Smooth muscle cell of the brain vasculature (primary cell): ENCODE measurements at places on chromosomes 12 and 14.

DNA sequence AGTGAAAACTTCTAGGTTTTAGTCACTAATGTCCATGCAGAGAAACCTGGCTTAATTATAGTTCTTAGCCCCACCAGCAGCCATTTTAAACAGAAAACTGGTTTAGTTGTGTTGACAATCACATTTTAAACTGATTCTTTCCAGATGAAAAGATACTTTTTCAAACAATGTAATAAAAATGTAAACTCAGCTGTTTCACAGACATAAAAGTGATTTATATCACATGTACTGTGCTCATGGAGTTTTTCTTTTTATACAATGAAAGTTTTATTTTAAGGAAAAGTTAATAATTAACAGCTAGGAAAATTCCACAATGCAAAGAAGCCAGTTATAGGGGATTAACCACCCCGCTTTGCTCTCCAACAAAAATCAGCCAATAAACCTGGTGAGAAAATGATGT is 129.7 kb downstream of the PAX9 start:
- no peak for DNase-seq

- DNase-seq = no peak
Measured at GRCh38 chr14:47744155-47744554, 68.8 kb upstream of the MDGA2 start.

DNA sequence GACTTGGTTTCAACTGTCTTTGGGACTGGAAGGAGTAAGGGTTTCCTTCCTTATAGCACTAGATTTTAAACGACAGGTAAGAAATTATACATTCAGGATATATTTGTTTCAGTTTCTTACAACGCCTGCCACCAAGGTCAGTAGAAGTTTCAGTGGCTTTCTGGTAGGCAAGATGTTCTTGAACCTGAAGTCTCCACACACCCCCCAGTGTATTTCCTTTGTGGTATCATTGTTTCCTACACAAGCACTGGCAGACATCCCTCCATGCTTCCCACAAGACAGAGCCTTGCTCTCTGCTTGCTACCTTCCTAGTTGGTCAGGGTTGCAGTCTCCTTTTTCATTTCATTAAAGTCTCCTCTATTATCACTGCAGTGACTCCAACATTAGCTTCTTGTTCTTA is 283.1 kb downstream of the FLRT2 start:
- no peak for DNase-seq

DNA sequence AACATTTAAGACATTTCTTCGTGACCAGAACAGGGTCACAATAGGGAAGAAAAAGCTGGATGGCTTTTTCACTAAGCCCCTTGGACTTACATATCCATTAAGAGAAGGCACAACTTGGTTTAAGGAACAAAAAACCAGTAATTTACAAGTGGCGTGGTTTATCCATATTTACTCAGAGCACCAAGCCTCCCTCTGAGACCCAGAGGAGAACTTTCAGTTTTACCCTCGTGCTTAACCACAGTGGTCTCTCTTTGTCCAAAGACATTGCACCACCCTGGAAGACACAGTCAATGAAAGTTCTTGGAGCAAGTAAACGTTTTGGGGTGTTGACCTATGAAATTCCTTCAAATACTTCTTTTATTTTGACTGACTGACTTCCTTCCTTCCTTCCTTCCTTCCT is 52.5 kb downstream of the SSPN start:
- DNase-seq = no peak

DNA sequence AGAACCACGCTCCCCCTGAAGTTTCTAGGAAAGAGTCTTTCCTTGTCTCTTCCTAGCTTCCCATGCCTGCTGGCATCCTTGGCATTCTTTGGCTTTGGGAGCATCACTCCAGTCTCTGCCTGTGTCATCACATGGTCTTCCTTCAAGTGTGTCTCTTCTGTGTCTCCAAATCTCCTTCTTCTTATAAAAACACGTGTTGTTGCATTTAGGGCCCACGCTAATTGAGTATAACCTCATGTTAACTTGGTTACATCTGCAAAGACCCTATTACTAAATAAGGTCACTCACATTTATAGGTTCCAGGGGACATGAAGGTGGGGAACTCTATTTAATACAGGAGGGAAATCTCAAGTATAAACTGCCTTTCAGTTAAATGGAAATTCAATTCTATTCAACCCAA is 63.0 kb downstream of the E2F7 start:
- no peak for DNase-seq

DNA sequence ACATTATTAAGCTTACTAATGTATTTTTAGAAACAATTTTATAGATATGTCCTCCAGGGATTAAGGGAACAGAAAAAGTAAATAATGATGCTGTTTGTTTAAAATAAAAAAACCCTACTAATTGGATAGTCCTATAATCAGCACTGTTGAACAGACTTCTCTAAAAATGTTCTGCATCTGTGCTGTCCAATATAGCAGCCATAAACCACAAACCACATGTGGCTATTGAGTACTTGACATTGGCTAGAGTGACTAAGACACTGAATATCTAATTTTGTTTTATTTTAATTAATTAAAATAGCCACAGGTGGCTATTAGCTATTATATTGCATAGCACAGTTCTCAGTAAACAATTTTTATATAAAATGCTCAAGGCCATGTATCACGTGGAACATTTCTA is 210.4 kb downstream of the DPY19L2 start:
- no peak for DNase-seq

DNA sequence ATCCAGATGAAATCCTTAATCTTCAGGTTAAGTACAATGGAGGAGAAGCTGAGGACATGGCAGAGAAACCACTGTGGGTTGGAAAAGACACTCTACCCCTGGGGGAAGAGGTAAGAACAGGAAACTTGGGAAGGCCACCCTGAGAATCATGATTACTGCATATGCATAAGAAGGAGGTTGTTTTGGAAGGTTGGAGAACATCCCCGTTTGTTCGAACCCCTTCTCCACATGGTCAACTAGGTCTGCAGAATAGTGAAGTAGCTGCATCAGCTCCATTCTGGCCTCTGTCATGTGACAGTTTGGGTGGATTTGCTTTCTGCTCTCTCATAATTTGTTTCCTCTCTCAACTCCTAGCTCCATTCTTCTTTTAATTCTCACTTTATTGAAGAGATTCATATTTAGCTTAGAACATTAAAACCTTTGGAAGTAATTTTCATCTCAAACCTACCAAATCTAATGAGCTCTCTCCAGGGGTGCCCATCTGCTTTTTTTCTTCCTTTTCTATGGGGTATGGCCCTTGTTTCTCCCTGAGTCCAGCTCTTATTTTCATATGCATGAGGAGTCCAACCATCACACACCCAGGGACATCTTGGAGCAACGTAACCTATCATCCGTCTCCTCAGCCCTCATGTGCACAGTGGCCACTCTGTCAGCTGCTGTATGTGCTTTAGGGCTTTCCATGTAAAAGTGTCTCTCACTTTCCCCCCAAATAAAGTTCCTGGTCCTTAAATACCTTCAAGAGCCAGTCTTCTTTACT is 820.3 kb downstream of the TMEM121 start:
- DNase-seq = no peak

DNA sequence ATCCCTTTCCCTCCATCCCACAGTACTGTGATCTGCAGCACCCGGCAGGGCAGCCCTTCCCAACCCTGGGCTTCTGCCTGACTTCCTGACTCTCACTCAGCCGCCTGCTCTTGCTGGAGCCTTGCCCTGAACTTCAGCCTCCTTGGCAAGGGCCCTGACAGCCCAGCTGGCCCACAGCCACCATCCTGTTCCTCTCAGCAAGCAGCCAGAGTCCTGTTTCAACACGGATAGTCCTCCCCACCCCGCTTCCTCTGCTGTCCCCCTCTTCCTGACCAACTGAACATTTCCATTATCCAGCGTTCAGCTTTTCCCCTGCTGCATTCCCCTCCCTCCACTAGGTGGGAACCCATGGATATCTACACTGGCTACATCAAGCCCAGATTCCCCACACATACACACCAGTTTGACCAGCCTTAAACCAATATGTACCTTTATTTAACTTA is 74.0 kb upstream of the MDM1 start:
- peak; percentile 70 for DNase-seq

DNA sequence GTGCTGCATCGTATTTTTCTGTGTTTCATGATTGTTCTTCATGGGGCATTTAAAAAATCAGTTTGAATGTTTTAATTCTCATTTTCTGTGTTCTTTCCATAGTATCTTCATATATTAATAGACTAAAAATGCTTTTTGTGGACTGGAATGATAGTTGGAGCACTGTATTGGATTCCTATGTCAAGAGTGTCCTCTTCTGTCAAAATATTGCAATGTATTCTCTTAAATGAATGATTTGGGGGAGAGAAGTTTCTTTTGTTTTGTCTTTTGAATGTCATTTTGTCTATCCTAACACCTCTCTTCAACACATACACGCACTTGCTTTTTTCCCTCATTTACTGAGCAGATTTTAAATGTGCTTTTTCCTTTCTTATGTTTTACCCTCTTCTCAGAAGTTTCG is 4.7 kb upstream of the EIF2S3B start:
- no peak for DNase-seq

GRCh38 chr12:49750027-49750995 is 9.0 kb downstream of the TMBIM6 start:
- DNase-seq = no peak

DNA sequence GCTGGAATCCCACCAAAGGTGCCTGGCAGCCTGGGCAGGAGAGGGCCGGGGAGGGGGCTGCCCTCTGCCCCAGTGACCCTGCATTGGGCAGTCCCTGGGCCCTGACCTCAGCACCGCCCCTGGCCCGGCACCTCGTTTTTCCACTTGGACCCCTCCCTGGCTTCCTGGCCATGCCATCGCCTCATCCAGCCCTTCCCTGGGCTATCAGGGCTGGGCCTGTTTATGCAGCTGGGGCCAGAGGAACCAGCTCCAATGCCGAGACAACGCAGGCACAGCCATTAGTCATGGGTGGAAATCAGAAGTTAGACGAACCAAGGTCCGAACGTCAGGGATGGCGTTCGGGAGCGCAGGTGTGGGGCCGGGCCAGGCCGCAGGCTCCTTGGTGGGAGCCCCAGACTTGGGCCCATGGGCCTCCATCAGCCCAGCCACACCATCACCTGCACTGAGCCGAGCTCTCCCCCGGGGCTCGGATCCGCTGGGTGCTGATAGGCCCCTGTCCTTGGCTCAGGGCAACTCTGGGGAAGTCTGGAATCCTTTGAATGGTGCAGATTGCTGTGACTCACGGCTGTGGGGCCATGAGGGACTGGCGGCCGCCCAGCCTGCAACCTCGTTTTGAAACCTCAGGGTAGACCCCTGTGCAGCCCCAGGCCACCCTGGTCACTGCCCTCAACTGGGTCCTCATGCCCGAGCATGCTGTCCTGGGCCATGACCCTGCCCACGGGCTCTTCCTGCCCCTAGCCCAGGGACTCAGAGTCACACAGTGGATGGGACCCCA is 169.4 kb downstream of the KIF26A start:
- no peak for DNase-seq

DNA sequence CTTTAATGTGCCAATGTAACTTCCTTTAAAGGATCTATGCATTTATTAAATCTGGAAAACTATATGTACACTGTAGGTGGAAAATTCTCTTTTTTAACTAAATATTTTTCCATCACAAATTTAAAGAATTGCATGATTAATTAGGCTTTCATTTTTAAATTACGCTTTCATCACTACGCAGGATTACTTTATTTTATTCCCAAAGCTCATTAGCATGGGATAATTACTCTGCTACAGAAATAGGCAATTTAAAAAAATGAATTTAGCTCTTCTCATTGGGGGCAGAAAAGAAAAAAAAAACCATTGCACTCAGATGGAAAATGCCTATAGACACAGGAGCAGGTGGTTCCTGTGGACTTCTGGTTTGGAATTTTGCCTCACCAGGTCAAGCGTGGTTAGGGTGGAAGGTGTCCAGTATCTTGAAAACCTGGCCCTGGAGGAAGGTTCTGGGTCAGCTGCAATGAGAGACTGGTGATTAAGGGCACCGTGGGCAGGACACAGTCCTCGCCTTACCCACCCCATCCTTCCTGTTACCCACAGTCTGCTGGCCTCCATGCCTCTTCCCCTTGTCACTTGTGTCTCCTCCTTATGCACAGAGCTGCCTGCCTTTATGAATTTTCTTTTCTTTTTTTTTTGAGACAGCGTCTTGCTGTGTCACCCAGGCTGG is 17.3 kb upstream of the RIN3 start:
- DNase-seq = no peak

DNA sequence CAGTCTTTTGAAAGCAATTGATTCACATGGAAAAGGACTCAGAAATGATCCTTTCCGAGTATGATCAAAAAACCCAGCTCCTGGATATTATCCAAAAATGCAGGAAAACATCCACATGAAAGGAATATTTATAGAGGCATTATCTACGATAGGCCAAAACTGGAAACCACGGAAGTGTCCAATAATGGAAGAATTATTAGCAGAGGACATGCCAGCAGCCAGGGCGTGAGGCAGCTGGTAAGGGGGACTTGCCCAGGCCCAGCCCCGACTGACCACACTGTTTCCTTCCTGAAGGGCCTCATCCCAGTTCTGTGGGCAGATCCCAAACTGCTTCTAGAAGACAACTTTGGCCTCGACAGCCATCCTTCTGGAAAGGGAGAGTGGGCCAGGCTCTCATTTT is 20.5 kb downstream of the ACTN1 start:
- DNase-seq = no peak

DNA sequence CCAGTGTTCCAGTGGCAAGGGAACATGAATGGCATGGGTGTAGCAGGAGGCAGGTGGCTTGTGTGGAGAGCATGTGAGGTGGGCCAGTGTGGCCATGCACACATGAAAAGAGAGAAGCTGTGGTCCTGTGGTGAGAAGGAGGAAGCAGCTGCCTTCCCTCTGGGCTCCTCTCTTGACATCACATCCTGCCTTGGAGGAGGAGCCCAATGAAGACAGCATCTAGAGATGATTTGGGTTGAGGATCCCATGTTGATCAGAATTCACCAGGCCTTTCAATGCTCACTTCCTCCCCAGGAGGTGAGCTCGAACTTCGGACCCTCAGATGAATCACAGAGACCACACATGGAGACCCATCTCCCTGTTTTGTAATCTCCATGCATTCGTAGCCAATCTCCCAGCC is 82.6 kb downstream of the LRRC74A start:
- no peak for DNase-seq

DNA sequence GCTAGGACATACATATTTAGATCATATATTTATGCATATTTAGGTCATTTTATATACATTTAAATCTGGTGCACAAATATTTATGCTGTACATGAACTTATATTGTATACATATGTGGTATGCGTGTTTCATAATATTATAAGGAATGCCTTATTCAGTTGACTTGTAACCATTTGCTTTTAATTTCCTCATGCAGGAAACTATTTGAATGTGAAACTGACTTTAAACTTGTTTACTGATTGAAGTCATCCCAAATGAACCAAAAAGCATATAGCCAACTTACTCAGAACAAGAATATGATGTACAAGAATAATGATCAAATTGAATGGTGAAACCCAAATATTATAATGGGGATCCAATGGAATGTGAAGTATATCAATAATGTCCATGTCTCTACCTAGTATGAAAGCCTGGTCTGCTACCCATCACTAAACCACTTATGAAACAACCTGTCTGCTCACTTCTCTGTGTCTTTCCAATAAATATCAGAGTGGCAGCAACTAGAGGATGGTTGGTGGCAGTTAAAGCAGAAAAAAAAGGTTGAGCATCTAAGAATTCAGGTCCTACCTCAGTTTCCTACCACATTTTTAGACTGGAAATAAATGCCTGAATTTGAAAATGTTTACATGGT is 38.3 kb downstream of the RPS6KA5 start:
- no peak for DNase-seq

GRCh38 chr12:101838628-101839323 is 8.0 kb upstream of the GNPTAB start:
- DNase-seq = no peak

GRCh38 chr14:91453744-91454143 is 36.1 kb upstream of the CCDC88C start:
- no peak for DNase-seq

GRCh38 chr12:52200781-52201450 is 9.1 kb upstream of the KRT80 start:
- no peak for DNase-seq

- DNase-seq = no peak
Measured at GRCh38 chr12:76558684-76559399, 729 bp downstream of the OSBPL8 start.
